Activated CD8-positive, alpha-beta memory T cell treated with anti-CD3 and anti-CD28 coated beads, Interleukin-2, amount 10 ng/mL, durations not matched to agents 7 days and 5 days (primary cell): ENCODE measurements at places on chromosomes 6 and 20. TPM values are rescaled to one million over a fixed set of nuclear protein-coding genes. Genes with fewer than 3 reads are reported as not detected.

Gene PGC
- total RNA-seq = not detected

Gene SYNDIG1
- not detected for total RNA-seq

Gene SAMD3
- total RNA-seq = 14.3 TPM

DNA sequence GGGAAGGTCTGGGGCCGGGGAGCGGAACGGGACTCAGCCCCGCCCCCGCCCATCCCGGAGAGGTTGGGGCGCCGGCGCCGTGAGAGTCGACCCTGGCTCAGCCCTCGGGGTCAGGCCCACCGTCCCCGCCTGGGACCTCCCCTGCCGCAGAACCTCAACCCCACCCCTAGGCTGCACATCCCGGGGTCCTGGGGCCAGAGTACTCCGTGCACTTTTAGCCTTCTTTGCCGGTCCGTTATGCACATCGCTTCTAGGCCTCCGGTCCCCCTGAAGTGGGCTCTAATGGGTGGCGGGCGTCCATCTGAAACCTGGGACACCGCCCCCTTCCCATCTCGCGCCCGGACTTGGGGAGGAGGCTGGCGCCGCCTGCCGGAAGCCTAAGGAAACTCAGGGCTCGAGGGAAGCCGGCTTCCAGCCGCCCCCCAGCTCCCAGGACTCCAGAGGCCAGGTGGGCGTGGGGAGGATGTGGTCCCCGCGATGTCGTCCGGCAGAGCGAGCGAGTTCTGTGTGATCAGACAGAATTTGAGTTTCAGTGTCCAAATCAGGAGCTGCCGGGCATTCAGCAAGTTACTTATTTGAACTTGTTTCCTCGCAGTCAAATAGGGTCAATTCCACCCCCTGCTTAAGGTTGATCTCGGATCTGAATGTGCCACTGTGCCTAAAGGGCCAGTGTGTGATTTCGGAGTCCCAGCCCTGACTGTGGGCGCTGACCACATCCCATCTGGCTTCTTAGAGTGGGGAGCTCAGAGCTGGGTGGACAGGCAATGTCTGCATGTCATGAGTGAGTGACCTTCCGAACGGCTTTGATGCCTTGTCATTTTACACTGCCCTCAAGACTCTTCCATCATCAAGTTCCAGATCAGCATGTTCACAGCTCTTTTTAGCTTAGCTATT, 47.6 kb downstream of the CPXM1 start:
- DNase-seq = peak; percentile 52

DNA sequence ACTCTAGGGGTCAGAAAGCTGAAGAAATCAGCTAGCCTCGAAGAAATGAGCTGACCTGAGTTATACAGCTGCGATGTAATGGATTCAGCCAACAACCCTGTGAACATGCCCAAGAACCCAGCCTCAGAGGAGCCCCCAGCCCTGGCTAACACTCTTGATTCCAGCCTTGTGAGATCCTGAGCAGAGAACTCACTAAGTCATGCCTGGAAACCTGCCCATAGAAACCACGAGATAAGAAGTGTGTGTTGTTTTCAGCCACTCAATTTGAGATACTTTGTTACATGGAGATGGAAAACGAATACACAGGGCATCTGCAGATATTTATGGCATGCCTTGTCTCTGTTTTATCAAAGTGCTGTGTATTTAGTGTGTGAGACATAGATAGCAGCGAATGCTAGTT, 265.2 kb downstream of the QKI start:
- DNase-seq = no peak

Gene SYTL3
- 112 TPM for total RNA-seq

Gene RIOK1
- 42.5 TPM for total RNA-seq

- no peak for DNase-seq
These were observed 61.9 kb downstream of the KCNQ5 start for GRCh38 chr6:72683797-72684196.

DNA sequence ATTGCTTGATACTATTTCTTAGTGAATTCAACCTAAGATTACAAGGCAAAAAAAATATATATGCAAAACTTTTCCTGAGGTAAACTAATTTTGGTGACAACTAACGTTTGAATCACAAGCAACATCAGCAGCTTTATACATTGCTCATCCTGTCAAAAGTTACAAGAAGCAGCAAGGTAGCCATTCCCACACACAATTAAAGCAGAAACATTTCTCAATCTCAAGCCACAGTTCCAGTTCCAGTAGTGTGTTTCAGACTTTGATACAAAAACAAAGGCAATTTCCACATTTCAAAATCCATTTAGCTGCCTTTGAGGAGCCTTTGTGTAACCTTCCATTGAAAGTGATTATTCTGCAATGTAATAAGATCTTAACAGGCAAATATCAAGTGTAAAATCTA, 191.0 kb downstream of the WDR27 start:
- DNase-seq = no peak

GRCh38 chr6:111871207-111871606, 2.0 kb downstream of the FYN start:
- DNase-seq = peak; percentile 68

Gene ELOVL2
- not detected for total RNA-seq

DNA sequence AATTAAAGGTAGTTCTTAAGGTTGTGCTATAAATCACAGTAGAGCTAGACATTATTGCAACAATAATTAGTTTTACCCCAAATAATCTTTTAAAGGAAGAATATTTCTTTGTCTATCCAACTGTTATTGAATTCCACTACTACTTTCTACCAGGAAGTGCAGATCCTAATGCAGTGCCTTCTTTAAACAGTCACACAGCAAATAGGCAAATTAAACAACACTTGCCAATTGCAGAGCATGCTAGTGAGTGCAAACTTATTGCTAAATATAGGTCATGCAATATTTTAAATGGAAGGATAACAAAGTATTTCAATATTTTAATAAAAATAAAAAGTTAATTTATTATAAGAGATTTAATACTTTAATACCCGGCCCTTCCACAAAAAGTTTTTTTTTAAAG, 107.3 kb upstream of the BCLAF1 start:
- DNase-seq = no peak

GRCh38 chr6:162173466-162173865, 554.1 kb downstream of the PRKN start:
- no peak for DNase-seq

DNA sequence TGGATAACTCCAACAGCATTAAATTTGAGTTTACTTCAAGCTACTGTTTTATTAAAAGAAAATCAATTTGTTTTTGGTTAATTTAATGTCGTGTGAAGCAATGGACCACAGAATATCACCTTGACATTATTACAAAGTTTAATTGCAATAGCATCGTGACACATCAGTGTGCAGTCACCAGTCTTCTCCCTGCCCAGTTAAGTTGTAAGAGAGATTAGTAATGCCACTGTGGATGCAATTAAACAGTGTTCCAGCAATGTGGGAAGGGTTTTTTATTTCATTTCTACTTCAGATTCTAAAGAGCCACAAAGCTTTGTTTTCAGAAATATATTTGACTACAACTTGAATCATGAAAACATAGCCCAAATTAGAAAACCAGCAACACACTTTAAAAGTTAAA, 128.7 kb downstream of the SYNE1 start:
- no peak for DNase-seq

DNA sequence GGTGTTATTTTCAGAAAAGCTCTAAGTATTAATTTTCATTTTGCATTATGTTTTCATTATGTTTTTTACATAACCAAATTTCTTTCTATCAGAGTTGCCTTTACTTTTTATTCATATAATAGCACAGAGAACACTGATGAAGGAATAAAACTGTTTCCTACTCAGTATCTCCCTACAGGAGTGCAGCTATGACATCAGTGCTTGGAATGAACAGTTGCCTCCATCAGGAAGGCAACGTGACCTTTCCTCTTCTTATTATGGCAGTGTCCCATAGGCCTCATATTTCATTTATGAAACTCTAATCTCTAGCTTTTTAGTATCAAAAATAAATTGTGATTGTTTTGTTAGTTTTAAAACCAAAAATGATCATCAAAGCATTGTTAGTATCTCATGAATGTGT, 712.8 kb downstream of the CD109 start:
- no peak for DNase-seq

- no peak for DNase-seq
These were observed 207.8 kb downstream of the TAF4 start for GRCh38 chr20:61857884-61858283.

Gene RIPOR2
- 104 TPM for total RNA-seq

GRCh38 chr6:110322874-110323242, 35.3 kb downstream of the METTL24 start:
- DNase-seq = no peak

Gene SLC16A10
- 4.8 TPM for total RNA-seq

- DNase-seq = no peak
These were observed 6.6 kb upstream of the CPXM1 start for GRCh38 chr20:2807019-2807418.

- DNase-seq = no peak
These were observed 79.0 kb downstream of the SYNJ2 start for GRCh38 chr6:158060455-158061360.

GRCh38 chr6:4487538-4487937, 288.7 kb upstream of the CDYL start:
- DNase-seq = no peak

DNA sequence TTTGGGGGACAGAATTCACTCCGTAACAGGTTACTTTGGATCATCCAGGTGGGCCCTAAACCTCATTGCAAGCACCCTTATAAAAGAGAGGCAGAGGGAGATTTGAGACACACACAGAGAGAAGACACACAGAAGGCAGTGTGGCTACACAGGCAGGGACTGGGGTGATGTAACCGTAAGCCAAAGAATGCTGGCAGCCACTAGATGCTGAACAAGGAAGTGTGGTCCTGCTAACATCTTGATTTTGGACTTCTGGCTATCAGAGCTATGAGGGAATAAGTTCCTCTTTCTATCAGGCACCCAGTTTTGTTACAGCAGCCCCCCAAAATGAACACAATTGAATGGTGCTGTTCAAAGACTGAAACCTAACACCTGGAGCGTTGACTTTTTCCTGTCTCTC, 191.3 kb upstream of the MYLIP start:
- no peak for DNase-seq

Gene SLC17A3
- total RNA-seq = 0.26 TPM

DNA sequence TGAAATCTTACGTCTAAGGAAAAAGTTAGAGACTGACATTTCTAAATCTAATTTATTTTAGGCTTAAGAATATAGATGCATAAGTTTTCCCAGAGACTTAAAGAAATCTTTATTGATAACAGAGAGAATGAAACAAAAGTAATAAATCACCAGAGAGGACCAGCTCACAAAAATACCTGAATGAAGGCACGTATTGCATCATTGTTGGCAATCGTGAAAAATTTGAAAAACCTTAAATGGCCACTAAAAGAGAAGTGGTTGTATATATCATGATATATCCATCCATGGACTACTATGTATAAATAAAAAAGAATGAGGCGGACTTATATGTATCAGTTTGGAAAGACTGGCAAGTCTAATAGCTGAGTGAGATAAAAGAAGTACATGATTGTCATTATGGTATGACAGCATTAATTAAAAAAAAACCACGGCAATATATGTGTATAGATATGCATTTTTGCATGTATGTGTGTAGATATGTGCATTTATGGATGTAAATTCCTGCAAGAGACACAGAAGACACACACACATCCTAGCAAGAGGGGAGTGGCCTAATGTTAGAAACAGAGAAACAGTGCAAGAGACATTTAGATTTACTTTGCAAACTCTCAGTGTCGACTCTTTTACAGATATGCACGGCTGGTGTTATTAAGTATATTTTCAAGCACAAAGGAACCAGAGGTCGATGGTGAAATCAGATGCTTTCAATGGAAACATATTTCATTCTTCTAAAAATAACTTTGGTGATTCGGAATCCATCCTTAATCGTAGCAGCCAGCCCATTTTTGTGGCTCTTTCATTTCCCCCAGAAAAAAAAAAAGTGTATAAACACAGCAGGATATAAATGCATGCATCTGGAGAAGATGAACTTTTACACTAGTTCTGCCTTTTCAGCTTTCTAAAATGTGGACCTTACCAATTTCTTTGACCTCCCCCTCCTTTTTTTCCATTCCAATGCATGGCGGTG, 156.1 kb upstream of the SALL4 start:
- DNase-seq = no peak

DNA sequence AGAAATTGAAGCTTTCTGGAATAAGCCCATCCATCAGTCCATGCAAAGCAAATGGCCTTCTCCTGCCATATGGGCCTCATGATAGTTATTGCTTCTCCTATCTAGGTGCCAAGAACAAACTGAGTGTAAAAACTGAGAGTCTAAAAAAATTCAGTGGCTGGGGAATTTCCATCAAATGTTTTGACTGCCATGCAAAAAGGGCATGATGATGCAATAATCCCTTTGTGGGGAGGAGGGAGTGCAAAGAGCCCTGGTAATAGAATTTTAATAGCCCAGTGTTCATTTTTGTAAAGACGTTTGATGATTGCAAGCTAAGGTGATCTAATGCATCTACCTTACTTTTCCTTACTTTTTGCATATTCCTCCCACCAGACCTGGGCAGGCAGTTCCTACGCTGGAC, 683.7 kb downstream of the EPM2A start:
- DNase-seq = no peak

Gene NR2E1
- total RNA-seq = not detected
